ENCODE measurements at places on chromosomes 1 and 21.

GRCh38 chr21:14244911-14245310, 29.0 kb downstream of the RBM11 start:
- no peak for DNase-seq

DNA sequence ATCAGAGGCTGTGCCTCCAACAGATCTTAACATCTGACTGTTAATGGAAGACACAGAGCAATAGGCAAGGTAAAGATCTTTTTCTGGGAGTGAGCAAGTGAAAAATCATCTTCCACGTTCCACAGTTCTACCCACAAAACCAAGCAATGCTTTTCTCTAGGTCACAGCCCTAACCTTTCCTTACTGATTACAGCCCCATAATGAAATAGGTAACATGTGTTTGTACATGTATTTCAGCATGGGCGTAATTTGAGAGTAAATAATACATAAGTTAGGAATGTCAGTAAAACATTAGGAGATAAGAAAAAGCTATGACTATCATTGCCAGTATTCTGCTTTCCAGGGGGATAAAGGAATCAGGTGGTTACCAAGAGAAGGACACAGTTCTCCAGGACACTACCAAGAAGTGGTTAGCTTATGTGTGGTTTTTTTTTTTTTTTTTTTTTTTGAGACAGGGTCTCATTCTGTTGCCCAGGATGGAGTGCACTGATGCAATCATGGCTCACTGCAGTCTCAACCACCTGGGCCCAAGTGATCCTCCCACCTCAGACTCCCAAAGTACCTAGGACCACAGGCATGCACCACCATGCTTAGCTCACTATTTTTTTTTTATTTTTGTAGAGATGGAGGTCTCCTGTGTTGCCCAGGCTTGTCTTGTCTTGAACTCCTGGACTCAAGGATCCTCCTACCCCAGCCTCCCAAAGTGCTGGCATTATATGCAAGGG, 72.0 kb downstream of the DAP3 start:
- no peak for DNase-seq

DNA sequence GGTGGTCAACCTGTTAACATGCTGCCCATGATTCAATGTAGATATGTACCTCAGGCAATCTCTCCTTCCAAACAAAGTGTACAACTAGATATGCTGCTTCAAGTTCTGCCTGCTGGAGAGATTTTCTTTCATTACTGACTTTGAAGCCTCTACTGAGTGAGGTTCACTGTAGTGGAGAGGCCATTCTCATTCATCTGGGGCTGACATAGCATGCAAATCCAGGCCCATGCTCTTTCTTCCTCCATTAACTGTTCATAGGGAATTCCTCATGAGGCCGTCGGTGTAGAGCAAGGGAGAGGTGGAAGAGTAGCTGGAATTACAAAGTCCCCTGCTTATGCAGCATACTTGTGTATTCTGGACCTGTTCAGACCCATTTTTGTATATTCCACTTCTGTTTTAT, 38.6 kb downstream of the VANGL2 start:
- DNase-seq = no peak

GRCh38 chr1:91578320-91579109, 77.9 kb downstream of the CDC7 start:
- DNase-seq = no peak

GRCh38 chr21:32962268-32962667, 63.5 kb upstream of the OLIG2 start:
- DNase-seq = no peak

- no peak for DNase-seq
Observed at GRCh38 chr1:20210736-20211460, 24.6 kb upstream of the PLA2G2C start.

DNA sequence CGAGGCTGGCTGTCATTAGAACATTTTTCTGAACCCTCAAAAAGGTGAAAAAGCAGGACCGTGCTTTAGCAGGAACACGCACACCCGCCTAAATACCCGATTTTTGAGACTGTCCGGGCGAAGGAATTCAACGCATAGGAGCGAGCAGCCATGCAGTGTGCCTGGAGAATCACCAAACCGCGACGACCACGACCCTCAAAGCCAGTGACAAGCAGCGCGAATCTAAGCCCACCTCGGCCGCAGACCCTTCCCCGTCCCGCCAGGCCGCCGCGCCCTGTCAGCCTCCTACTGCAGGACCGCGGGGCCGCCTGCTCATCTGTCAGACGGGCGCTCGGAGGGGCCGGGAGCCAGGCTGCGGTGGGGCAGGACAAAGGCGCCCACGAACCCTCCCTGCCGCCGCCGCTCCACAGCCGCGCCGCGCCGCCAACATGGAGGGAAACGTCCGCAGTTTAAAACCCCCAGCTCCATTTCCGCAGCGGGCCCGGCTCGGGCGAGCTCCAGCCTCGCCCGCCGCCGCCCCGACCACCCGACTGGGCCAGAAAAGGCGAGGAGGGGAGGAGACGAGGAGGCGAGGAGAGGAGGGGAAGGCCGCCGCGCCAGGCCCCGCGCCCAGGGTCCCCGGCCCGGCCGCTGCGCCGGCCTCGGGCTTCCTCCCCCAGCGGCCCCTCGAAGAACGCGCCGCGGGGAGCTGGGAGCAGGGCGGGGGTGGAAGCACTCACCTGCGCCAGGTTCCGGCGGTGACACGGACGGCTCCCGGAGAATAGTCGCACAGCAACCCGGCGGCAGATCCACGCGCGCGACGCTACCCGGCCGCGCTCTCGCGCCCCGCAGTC, at the start of gene LBR:
LBR (minus strand) TSS at position 804 of the 833 bp plus-strand sequence. CDS start 3,963 bp downstream, outside the sequence.
- no peak for DNase-seq

- no peak for DNase-seq
Observed at GRCh38 chr1:201983380-201983805, 945 bp downstream of the RNPEP start.

- DNase-seq = no peak
Observed at GRCh38 chr1:201153474-201154388, 543 bp downstream of the TMEM9 start.

GRCh38 chr1:245353411-245353810, 198.6 kb downstream of the KIF26B start:
- DNase-seq = no peak

- DNase-seq = no peak
Observed at GRCh38 chr1:224629965-224630364, 13.8 kb downstream of the CNIH3 start.

GRCh38 chr21:24294171-24294570, 1313.1 kb downstream of the MRPL39 start:
- DNase-seq = no peak

- no peak for DNase-seq
Observed at GRCh38 chr1:98260412-98260811, 339.6 kb upstream of the DPYD start.

- no peak for DNase-seq
Observed at GRCh38 chr1:84164567-84165021, 20.5 kb downstream of the PRKACB start.

GRCh38 chr1:235027862-235028250, 100.8 kb downstream of the TOMM20 start:
- no peak for DNase-seq

GRCh38 chr1:164667600-164667999, 108.6 kb downstream of the PBX1 start:
- DNase-seq = no peak

DNA sequence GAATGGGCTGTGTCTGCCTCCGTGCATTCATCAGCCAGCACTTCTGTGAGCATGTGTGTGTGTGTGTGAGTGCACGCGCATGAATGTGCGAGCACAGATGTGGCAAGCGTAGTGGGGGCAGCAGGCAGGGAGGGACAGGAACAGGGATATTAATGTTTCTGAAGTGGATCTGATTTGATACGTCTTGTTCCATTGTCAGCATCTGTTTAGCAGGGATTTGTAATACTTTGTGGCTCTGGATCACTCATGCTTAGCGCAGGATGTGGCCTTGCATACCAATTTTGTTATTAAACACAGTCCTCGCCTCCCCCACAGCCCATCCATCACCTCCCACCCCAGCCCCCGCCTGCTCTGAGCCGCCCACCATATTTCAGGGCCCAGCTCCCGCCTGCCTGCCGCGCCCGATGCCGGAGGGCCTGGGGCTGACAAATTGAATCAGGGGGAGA, 52.4 kb downstream of the TMEM53 start:
- no peak for DNase-seq

GRCh38 chr21:41403331-41403730, 22.7 kb upstream of the MX1 start:
- DNase-seq = no peak

DNA sequence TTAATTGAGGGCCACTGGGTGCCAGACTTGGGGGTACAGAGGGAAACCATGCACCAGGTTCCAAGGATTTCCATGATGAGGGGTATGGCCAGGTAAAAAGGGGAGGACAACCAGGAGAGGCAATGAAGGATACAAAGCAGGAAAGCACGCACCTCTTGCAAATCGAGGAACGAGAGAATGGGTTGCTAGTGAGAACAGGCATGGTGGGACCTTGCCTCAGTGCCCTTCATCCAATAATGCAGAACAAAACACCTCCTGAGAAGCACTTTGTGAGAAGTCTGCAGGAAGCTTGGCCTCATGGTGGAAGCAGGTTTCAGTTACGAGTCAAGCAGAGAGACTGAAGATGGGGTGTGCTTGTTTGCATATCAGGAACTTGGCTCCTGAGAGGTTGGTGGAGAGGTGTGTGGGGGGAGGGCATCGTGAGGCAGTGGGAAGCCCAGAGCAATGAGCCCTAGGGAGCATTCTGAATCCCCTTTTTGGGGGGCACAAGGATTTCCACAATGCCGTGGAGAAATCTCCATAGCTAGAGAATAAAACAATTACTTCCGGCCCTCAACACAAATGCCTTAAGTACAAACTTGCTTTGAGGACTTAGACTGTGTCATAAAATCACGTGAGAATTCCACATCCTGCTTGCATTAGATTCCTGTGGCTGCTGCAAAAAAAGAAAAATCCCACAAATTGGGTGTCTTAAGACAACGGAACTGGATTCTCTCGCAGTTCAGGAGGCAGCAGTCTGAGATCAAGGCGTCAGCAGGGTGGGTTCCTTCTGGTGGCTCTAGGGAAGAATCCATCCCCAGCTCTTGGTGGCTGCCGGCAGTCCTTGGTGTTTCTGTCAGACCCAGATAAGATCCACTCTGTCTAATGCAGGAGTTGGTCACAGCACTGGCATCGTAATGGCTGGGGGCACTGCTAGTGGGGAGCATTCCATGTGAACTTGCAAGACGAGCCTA, 54.9 kb upstream of the BACE2 start:
- DNase-seq = peak; percentile 99

GRCh38 chr21:44657635-44658540, at the start of gene KRTAP12-3:
Gene KRTAP12-3 (plus strand): TSS chr21:44657932. CDS start chr21:44657980, 48 bp downstream.
- no peak for DNase-seq

- DNase-seq = peak; percentile 44
Observed at GRCh38 chr21:45478115-45478801, 64.0 kb downstream of the SLC19A1 start.

GRCh38 chr1:70979313-70979712, 68.3 kb downstream of the PTGER3 start:
- DNase-seq = no peak

DNA sequence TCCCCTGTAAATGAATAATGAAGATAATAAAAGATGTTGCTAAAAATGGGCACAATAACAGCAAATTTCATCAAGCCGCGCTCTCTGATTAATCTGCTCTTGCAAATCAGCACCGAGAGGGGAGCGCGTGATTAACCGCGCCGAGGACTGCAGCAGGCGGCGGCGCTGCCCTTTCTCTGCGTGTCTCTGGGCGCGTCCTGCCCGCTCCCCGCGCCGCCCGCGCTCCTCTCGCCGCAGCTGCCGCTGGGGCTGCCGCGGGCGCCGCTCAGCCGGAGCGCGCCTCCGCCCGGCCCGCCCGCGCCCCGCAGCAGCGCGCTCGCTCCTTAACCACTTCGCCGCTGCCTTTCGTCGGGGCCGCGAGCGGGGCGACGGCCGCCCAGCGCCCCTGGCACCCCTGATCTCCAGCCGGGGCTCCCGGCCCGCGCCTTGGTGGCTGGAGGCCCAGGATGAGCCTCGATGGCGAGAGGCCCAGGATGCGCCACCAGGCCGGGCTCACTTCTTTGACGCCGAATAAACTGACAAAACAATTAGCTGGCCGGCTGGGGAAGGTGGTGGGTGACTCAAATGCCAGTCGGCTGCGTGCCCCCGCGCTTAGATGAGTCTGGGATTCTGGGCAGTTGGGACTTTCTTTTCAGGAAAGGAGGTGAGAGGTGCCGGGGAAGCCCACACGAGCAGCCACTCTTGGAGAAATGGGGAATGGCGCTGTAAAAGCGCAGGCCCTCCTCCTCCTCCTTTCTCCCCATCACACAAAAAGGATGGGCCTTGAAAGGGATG, 221.4 kb upstream of the PKN2 start:
- no peak for DNase-seq

DNA sequence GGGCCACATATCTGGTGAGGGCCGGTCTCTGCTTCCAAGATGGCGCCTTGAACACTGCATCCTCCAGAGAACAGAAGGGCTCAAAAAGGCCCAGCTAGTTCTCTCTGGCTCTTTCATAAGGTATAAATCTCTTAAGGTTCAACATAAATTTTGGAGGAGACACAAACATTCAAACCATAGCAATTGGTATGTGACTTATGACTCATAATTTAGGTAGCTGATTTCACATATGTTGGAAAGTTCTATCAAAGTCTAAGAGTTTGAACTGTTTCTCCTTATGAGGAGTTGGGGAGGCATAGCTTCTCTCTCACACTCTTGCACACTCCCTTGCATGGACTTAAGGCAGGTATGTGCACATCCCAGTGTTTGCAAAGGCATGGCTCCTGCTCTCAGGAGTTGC, 5.1 kb upstream of the FYB2 start:
- no peak for DNase-seq

- peak; percentile 52 for DNase-seq
Observed at GRCh38 chr1:211928993-211929637, 98.6 kb upstream of the LPGAT1 start.

- no peak for DNase-seq
Observed at GRCh38 chr1:85339089-85339488, 62.7 kb upstream of the BCL10 start.

GRCh38 chr1:232109391-232109790, 482.8 kb downstream of the DISC1 start:
- no peak for DNase-seq

- DNase-seq = no peak
Observed at GRCh38 chr1:183821889-183822611, 17.1 kb downstream of the RGL1 start.

- peak; percentile 24 for DNase-seq
Observed at GRCh38 chr1:174408146-174408545, 39.6 kb upstream of the GPR52 start.

DNA sequence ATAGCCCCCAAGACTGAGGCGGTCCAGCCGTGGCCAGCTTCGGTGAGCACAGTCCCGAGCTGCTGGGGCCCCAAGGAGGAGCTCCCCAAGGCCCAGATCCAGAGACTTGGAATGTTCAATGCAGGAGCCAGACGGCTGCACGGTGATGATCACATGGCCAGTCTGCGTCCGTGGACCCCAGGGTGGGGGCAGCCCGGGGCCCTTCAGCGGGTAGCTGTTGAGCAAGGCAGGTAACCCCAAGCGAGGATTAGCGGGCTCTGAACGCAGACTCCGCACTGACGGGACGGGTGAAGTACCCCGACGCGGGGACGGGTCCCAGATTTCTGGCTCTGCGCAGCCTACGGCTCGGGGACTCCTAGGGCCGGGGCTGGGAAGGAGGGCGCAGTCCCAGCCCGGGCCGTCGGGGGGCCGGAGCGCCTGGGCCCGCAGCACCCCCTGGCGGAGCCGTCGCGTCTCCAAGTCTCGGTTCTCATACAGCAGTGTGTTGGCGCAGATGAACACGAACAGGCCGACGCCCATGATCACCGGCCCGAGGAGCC, 2.7 kb downstream of the TMEM200B start:
- no peak for DNase-seq

- DNase-seq = no peak
Observed at GRCh38 chr1:151370211-151370911, 2.1 kb downstream of the SELENBP1 start.

GRCh38 chr1:2965676-2966075, 55.6 kb upstream of the ACTRT2 start:
- no peak for DNase-seq

All from foreskin melanocyte (primary cell).